Right ventricle myocardium superior (tissue), 1 donor: ENCODE measurements at places on chromosomes 4 and X. TPM values are rescaled to one million over a fixed set of nuclear protein-coding genes. Genes with fewer than 3 reads are reported as not detected.

ACSL1 gene
- total RNA-seq: 495 TPM

FANCB gene
- 0.35 TPM for total RNA-seq

DNAAF6 gene
- total RNA-seq: not detected

EGFL6 gene
- total RNA-seq: not detected

VCX3A gene
- not detected for total RNA-seq

SPON2 gene
- total RNA-seq: 15.6 TPM

SMAD1 gene
- 8.9 TPM for total RNA-seq

GPRASP1 gene
- 3.8 TPM for total RNA-seq

SLC6A14 gene
- not detected for total RNA-seq

NPNT gene
- total RNA-seq: 2.1 TPM

NXF2 gene
- not detected for total RNA-seq

EDA2R gene
- 1.0 TPM for total RNA-seq

UPF3B gene
- total RNA-seq: 3.3 TPM

LRCH2 gene
- 1.0 TPM for total RNA-seq

NR3C2 gene
- total RNA-seq: 24.7 TPM

PAGE4 gene
- total RNA-seq: not detected

PPEF2 gene
- not detected for total RNA-seq

SLC49A3 gene
- 14.6 TPM for total RNA-seq

PHOX2B gene
- total RNA-seq: not detected

GUCY1A1 gene
- 82.5 TPM for total RNA-seq

LNX1 gene
- total RNA-seq: 10.3 TPM

TSPYL2 gene
- total RNA-seq: 33.4 TPM

HSD17B13 gene
- 0.32 TPM for total RNA-seq

CT45A10 gene
- total RNA-seq: not detected

EFHC2 gene
- 18.0 TPM for total RNA-seq
